Stimulated activated CD8-positive, alpha-beta memory T cell treated with anti-CD3 and anti-CD28 coated beads, Interleukin-4, amount 100 ng/mL, for 1 hour (primary cell): ENCODE measurements at places on chromosomes 16 and 17.

- no peak for DNase-seq
Measured at GRCh38 chr17:42072323-42073187, 22.2 kb upstream of the C17orf113 start.

GRCh38 chr17:38628441-38628840 lies 22.7 kb upstream of the SRCIN1 start:
- no peak for DNase-seq

DNA sequence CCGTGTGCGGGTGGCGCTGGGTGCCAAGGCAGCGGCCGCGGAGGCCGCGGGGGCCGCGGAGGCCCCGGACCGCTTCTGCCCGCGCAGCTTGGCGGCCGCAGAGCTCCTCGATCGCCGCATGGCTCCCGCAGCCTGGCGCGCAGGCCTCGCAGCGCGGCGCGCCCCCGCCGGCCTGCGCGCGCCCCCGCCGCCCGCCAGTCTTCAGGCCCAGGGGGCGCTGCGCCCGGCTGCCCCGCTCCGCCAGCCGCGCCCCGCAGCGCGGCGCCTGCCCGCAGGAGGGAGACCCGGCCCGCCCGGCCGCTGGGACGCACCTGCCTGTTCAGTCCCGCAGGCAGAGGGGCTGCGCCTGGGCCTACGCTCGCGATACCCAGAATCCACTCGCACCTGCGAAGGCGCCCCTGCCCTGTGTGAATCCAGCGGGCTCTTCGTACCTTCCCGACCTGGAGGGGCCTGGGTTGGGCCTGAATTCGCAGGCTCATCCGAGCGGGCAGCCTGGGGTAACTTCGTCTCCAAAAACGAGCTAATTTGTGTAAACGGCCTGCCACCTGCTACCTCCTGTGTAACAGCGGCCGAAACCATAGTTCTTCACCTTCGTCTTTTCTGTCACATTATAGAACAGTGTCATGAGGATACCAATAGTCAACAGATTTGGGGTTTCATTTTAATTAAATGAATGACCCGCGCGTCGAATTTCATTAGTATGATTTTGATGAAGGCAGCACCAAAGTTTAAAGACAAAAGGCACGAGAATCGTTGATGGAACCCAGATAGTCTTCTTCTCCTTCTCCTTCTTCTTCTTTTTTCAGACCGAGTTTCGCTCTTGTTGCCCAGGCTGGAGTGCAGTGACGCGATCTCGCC lies at the start of gene CENPV:
CENPV (minus strand) TSS at position 153 of the 858 bp plus-strand sequence; CDS start at position 120, 33 bp downstream.
- DNase-seq: peak; percentile 33

- no peak for DNase-seq
Measured at GRCh38 chr17:38704606-38705522, at the start of gene MLLT6. MLLT6 (plus strand) TSS chr17:38705273; CDS start chr17:38705633, 360 bp downstream.

- DNase-seq: no peak
Measured at GRCh38 chr17:2061441-2061958, 6.6 kb downstream of the HIC1 start.

DNA sequence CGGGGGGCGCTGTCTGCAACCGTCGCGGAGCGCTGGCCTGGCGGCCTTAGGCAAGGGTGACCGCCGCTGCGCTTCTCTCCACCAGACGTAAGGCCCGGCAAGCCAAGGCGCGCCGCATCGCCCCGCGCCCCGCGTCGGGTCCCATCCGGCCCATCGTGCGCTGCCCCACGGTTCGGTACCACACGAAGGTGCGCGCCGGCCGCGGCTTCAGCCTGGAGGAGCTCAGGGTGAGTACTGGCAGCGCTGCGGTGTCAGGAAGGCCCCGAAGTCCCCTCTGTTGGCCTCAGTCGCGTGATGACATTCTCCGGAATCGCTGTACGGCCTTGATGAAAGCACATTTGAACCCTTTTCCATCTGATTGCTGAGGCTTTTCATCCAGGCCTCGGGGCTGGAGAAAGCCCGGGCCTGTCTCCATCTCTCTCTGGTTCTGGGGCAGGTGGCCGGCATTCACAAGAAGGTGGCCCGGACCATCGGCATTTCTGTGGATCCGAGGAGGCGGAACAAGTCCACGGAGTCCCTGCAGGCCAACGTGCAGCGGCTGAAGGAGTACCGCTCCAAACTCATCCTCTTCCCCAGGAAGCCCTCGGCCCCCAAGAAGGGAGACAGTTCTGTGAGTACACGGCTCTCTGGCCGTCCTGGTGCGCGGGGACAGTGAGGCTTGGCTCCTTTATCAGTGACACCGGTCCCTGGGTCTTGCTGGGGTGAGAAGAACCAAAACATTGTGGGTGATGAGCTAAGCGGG lies 831 bp downstream of the RPL13 start:
- no peak for DNase-seq

DNA sequence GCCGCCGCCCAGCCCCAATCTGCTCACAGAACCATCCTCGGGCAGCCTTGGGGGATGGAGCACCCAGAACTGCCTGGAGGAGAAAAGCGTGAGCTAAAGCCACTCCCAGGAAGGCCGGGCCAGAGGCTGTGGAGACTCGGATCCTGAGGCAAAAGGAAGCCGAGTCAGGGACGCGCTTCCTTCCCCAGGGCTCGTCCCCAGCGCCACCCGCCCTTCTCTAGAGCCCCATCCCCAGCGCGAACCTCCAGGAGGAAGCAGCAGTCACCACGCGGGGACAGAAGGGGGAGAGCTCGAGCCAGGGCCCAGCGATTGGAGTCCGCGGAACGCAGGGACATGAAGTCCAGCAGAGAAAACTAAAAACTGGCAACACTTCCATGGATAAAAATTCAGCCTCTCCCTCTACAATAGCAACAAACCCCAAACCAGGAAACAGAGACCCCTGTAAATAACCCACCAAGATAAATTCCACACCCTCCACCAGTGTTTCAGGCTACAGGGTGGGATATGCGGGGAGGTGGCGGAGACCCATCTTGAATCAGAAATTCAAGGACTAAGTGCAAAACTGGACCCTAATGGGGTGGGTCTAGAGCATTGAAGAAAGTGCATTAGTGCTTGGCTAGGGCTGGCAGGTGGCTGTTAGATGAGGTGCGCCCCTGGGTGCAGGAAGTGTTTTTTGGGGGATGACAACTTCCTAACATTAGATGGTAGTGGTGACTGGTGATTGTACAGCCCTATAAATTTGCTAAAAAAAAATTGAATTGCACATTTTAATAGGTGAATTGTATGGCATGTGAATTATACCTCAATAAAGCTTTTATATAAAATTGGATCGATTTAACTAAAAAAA lies 116.1 kb upstream of the METRNL start:
- DNase-seq: no peak

GRCh38 chr16:57184887-57185445 lies 873 bp downstream of the PSME3IP1 start:
- DNase-seq: no peak

GRCh38 chr16:78742501-78743283 lies 643.2 kb downstream of the WWOX start:
- DNase-seq: peak; percentile 30
